Activated CD4-positive, alpha-beta T cell treated with anti-CD3 and anti-CD28 coated beads, Interleukin-2, amount 10 ng/mL, durations not matched to agents 24 days and 14 days (primary cell): ENCODE measurements at places on chromosomes 7 and 10. TPM values are rescaled to one million over a fixed set of nuclear protein-coding genes. Genes with fewer than 3 reads are reported as not detected.

The CNPY1 gene
- not detected in 2 replicates for total RNA-seq

The MDFIC gene
- 172 and 175 TPM in 2 replicates for total RNA-seq

The LMBR1 gene
- total RNA-seq = 57.0 and 63.6 TPM in 2 replicates

The COL28A1 gene
- total RNA-seq = not detected in 2 replicates

The IL2RA gene
- 965 and 989 TPM in 2 replicates for total RNA-seq

The PLPP4 gene
- total RNA-seq = not detected in 2 replicates

The PRSS37 gene
- total RNA-seq = not detected in 2 replicates

The AKR1C3 gene
- total RNA-seq = not detected in 2 replicates

The TRIL gene
- total RNA-seq = 0.12 and 0.16 TPM in 2 replicates

The ACSM6 gene
- total RNA-seq = not detected in 2 replicates
